Heart right ventricle (tissue), 16 donors: ENCODE measurements at places on chromosomes 5 and 9.

DNA sequence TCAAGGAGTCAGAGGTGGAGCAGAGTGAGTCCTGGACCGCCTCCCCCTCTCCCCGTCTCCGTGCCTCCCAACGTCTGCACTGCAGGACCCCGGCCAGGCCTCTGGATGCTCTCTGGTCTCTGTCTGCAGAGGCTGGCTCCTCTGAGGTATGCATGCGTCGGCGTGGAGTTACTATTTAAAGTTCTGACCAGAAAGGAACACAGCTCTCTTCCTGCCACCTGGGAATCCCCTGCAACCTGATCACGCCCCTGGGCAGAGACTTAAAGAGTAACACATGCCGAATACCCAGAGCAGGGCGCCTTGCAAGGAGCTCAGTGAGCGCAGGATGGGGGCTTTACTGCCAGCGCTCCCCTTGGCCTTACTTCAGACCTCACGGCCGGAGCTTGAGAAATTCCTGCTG, 16.0 kb downstream of the ANXA6 start:
- DNase-seq: no peak

- DNase-seq: no peak
Observed at GRCh38 chr9:94586814-94587213, 6.8 kb downstream of the FBP2 start.

GRCh38 chr9:136656795-136657611, 5.7 kb upstream of the EGFL7 start:
- peak; percentile 37 for DNase-seq

GRCh38 chr5:95892784-95893354, 68.8 kb downstream of the ELL2 start:
- no peak for DNase-seq

- no peak for DNase-seq
Observed at GRCh38 chr9:135662758-135663450, at the start of gene LCN9. Gene LCN9 (plus strand): TSS chr9:135663309. CDS start chr9:135663322, 13 bp downstream.

- DNase-seq: no peak
Observed at GRCh38 chr9:69660304-69660703, 11.9 kb downstream of the APBA1 start.

GRCh38 chr9:74800226-74800625, 87.5 kb downstream of the TRPM6 start:
- no peak for DNase-seq

GRCh38 chr5:121384359-121384758, 467.3 kb upstream of the FTMT start:
- DNase-seq: no peak

DNA sequence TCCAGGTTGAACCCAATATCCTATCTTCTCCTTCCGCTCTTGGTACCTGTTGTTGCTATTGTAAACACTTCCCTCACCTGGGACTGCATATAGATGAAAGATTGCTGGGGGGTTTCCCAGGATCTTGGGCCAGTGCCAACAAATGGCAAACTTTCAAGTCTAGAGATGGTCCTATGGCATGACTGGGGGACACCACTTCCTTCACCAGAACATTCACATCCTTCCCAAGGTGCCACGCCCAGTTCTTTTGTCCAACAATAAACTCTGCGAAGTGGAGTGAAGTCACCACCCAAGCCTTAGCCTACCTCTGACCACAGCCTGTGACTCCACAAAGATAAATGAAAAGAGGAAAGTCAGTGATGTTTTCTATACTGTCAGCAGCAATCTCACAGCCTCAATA, 34.4 kb downstream of the DOCK8 start:
- DNase-seq: no peak

- DNase-seq: no peak
Observed at GRCh38 chr9:114314881-114315722, 7.8 kb upstream of the ORM1 start.

DNA sequence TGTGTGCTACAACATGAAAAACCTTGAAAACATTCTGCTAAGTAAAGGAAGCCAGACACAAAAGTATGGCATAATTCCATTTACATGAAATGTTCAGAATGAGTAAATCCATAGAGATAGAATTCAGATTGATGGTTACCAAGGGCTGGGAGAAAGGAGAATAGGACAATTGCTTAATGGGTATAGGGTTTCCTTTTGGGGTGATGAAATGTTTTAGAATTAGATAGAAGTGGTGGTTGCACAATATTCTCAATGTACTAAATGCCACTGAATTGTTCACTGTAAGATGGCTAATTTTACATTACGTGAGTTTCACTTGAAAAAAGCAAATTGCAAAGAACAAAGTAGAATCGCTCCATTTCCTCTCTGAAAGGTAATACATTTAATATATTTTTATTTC, 43.0 kb upstream of the GAS1 start:
- DNase-seq: no peak

GRCh38 chr9:89686126-89686525, 81.3 kb downstream of the GADD45G start:
- DNase-seq: no peak

DNA sequence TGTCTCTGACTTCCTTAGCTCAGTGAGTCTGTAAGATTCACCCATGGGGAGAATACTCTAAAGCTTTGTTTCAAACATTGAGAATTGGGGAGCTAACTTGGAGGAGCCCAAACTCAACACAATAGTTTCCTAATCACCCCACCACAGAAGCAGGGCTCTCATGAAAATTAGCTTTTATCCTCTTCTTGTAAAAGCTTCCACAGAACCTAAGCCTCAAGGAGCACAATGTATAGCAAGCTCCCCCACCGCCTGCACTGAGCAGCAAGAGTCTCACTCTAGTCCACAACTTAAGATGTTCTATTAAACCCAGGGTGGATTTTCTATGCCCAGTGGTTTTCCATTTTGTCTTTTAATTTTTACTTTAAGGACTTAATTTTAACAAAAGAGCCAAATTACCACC, 48.9 kb upstream of the GRHPR start:
- no peak for DNase-seq

DNA sequence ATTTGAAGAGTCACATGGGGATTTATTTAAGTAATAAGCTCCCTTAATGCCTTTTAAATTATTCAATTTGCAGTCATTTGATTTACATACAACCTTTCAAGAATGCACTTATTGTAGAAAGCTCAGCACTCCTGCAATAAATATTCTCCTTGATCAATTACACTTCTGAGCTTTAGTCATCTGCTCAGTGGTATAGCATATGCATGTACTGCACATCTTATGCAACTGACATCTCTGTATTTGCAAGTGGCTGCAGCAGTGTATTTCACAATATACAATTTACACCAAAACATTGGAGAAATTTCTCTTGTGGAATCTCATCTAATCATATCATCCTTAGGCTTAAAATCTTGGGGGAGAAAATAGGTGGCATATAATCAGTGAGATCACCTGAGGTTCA, 325.7 kb downstream of the SLF1 start:
- DNase-seq: no peak

DNA sequence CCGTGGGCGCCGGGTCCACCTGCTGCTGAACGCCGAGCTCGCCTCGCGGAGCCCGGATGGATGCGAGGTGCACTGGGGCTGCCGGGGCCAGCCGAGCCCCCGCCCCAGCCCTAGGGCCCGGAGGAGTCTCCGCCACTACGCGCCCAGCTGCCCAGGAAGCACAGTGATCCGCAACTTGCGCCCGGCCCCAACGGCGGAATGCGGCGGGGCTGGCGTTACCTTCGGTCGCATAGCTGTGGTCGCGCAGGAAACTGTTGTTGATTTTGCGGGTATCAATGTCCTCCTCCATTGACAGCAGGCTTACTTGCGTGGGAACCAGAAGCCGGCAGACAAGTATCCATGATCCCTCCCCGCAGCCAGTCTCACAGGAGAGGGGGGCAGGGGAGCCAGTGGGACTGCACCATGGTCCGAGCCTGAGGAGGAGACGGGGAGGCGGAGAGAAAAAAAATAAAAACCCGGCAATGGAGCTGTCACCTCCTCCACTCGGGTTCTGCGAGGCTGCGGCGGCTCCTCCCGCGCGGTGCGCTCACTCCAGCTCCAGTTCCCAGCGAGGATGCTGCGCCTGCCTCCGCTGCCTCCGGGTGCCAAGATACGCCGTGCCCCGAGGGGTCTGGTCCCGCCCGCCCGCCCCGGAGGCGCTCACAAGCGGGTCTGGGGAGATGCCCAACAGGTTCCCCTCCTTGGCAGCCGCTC, 628 bp downstream of the PPP2R2B start:
- DNase-seq: no peak

GRCh38 chr5:126251024-126251423, 172.2 kb upstream of the GRAMD2B start:
- no peak for DNase-seq

- DNase-seq: no peak
Observed at GRCh38 chr5:66553916-66554575, 42.1 kb upstream of the MAST4 start.

DNA sequence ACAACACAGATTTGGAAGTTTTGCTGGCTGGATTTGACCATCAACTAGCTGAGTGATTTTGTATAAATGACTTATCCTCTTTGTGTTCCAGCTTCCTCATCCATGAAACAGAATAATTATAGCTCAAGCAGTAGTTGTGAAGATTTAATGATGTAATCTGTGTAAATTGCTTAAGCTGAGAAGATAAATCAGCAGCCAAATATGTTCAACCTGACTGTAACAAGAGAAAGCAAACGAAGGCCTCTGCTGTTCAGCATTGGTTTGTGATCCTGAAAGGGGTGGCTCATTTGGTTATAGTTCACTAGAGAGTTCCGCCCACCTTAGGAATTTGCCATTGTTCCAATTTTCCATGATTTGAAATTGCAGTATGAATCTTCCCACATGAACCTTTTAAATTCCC, 75.7 kb upstream of the CCDC112 start:
- no peak for DNase-seq

DNA sequence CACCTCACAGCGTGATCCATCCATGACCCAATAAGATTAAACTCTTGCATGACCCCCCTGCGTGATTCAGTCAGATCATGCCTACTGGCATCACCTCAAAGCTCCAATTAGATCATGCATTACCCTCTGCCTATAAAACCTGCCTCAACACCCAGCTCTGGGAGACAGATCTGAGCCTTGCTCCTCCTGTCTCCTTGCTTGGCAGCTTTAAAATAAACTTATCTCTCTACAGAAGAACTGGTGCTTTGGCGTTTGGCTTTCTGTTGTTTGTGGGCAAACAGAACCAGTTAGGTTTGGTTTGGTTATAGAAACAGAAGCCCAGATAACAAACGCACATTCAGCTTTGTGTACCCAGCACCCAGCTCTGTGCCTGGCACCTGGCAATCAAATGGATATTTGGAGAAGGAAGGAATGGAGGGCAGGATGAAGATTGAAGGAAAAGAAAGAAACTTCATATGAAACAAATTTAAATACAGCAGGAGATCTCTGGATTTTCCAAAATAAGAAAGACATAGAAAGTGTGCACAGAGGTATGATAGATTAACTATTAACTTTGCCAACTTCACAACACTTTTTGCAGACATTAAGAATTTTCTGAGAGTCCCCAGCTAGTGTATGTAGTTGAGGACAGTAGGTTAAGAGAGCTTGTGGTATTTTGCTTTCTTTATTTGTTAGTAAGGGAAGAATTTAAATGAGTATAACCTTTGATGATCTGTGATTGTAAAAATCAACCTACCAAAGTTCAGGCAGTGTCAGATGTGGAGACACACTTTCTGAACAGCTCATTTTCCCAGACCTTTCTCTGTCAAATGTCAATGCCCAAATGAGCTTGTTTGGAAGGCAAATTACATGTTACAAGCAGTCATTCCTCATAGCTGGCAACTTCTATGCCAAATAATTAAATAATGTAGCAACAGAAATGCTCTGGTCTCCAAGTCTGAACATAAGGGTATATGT, 102.1 kb upstream of the ASTN2 start:
- no peak for DNase-seq
